Activated CD4-positive, alpha-beta T cell treated with anti-CD3 and anti-CD28 coated beads for 36 hours (primary cell): ENCODE measurements at places on chromosomes 5 and 9. TPM values are rescaled to one million over a fixed set of nuclear protein-coding genes. Genes with fewer than 3 reads are reported as not detected.
A peak's percentile ranks its signal among the peaks of the same experiment; 100 is the strongest.

The ECSCR gene
- total RNA-seq, result 2.6 TPM

GRCh38 chr9:16627521-16627920, 242.9 kb downstream of the BNC2 start:
- peaks cover 2% of the 10 kb centered on the region for H3K27me3 ChIP-seq
- no peak overlapping the region for H3K27ac ChIP-seq

DNA sequence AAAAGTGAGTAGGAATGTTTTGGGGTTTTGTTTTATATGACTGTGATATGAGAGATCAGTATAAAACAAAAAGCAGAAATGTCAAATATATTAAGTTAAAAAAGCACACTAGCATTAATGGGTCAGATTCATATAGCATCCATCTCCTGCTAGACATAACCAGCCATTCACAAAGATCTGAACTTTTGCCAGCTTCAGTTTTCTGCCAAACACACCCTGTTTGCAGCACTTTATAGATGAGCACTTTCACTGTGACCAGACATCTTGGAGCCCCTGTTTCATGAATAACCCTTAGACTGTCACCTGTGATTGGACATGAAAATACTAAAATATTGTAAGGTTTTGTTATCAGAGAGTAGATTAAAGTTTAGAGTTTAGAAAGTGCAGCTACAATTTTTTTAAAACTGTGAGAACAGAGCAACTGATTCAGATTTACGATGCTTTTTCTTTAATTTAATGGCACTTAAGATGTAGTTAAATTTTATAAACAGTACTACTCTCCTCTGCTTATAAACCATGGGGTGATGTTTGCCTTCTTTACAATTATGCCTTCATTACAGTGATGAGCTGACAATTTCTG, 142.6 kb downstream of the KCTD16 start:
- no peak overlapping the region for H3K4me3 ChIP-seq
- peaks cover 5% of the 10 kb centered on the region for H3K27me3 ChIP-seq
- no peaks in the 10 kb centered on the region for H3K4me1 ChIP-seq
- no peaks in the 10 kb centered on the region for H3K36me3 ChIP-seq
- DNase-seq, result no peak

DNA sequence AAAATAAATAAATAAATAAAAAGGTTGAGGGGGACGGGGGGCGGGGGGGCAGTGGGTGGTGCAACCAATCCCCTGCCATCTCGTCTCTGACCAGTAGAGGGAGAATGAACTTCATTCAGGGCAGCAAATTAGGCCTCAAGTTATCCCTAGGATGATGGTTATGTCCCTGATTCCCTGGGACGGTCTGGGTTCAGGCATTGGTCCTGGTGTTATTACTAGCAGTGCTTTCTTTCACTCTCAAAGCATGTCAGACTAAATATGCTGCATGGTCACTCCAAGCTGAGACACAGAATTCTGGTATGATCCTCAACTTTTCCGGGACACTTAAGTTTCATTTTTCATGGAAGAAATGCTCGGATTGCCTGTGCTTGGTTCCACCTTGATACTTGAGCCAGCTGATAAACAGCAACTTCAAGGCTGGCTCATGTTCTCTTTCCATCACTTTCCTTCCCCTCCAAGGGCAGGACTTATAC, 59.4 kb downstream of the DAP start:
- H3K27ac ChIP-seq, result no peak overlapping the region
- peak; percentile 57 for DNase-seq
- peaks cover 40% of the 10 kb centered on the region for H3K4me1 ChIP-seq
- H3K4me3 ChIP-seq, result no peak overlapping the region

DNA sequence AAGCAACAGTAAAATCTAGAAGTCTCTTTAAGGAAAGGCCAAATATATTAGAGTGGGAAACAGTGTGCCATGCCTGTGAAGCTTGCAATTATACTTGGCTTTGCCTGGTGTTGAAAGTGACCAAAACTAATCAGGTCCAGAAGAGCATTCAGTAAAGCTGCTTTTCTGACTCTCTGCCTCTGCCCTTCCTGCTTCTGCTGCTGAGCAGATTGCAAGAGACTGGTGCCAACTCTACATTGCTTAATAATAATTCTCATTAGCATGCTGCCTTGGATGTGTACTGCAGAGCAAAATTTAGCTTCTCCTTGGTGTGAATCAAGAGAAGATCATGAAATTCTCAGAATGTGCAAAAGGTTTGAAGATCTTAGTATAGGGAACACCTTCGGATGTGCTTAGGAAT, 120.4 kb upstream of the RFX3 start:
- no peak overlapping the region for H3K27ac ChIP-seq
- no peak overlapping the region for H3K4me3 ChIP-seq
- H3K36me3 ChIP-seq, result no peaks in the 10 kb centered on the region
- DNase-seq, result no peak

The TRIM52 gene
- total RNA-seq, result 10.4 TPM

The LMAN2 gene
- 74.5 TPM for total RNA-seq

The GRXCR2 gene
- not detected for total RNA-seq

The IL33 gene
- not detected for total RNA-seq

The CMBL gene
- 0.66 TPM for total RNA-seq

GRCh38 chr5:89597878-89598277, 714.9 kb upstream of the MEF2C start:
- H3K36me3 ChIP-seq, result no peaks in the 10 kb centered on the region
- DNase-seq, result no peak
- no peaks in the 10 kb centered on the region for H3K27me3 ChIP-seq
- no peak overlapping the region for H3K27ac ChIP-seq
- no peak overlapping the region for H3K4me3 ChIP-seq

- no peak overlapping the region for H3K27ac ChIP-seq
- no peak for DNase-seq
- no peaks in the 10 kb centered on the region for H3K4me1 ChIP-seq
Measured at GRCh38 chr9:9552665-9553064, 1060.1 kb downstream of the PTPRD start.

DNA sequence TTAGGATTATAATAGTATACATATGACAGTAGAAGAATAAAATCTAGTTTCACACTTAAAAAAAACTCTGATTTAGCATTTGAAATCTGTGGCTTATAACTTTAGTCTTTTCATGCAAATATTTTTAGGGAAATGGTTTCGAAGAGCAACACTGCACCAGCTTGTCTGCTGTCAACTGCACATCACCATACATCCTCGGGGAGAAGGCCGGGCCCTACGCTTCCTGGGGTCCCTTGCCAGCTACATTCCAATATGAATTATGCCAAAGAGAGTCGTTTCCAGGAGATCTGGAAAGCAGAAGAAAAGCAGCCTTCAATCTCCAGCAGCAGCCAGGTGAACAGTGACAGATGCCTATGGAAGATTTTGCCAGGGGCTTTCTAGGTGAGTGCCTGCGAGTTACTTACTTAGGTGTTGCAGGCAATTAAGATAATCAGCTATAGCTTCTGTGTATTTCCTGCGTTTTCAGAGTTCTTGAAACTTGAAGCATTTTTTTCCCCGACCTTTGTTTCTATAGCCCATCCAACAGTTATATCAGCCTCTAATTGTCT, 166.8 kb downstream of the TRPM3 start:
- no peaks in the 10 kb centered on the region for H3K27me3 ChIP-seq
- H3K27ac ChIP-seq, result no peak overlapping the region
- no peaks in the 10 kb centered on the region for H3K4me1 ChIP-seq

The IRGM gene
- 2.3 TPM for total RNA-seq

The CCL21 gene
- total RNA-seq, result not detected

The ARAP3 gene
- 3.2 TPM for total RNA-seq

The STKLD1 gene
- total RNA-seq, result 0.40 TPM

DNA sequence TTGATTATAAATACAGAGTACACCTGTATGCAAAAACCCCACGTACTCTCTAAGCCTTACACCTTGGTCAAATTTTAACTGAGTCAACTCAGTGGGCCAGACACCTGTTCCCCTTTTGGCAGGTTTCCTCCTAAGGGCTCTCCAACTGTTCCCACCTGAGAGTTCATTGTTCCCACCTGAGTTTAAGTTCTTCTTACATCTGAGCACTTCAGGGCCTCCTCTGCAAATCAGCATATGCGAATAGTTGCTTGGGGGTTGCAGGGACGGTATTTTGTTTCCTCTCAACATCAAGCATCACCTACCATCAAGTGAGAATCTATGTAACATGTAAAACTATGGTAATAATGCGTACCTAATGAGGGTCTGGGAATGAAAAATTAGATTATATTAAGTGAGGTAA, 300.0 kb downstream of the PIK3R1 start:
- no peaks in the 10 kb centered on the region for H3K36me3 ChIP-seq
- no peak overlapping the region for H3K4me3 ChIP-seq
- H3K27ac ChIP-seq, result no peak overlapping the region
- H3K27me3 ChIP-seq, result no peaks in the 10 kb centered on the region
- no peaks in the 10 kb centered on the region for H3K4me1 ChIP-seq

DNA sequence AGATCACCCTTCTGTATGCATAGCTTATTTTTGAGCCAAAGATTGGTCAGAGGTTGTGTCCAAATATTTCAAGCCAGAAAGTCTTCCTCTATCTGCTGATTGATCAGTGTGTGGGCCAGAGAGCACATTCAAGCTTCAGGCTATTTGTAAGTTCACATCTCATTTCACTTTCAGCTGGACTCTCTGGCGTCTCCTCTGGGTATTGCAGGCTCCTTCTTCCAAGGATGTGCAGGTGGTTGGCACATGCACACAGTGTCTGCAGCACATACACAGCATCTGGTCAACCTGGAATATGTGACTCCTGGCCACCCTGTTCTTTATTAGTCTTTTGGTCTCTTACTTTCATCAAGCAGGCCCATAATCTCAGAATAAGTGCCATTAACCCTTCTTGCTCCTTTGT, 516.1 kb downstream of the ANXA1 start:
- no peak overlapping the region for H3K4me3 ChIP-seq
- no peak overlapping the region for H3K27ac ChIP-seq
- H3K36me3 ChIP-seq, result no peaks in the 10 kb centered on the region
- H3K27me3 ChIP-seq, result no peaks in the 10 kb centered on the region
- H3K4me1 ChIP-seq, result no peaks in the 10 kb centered on the region
- DNase-seq, result no peak

The SLC6A18 gene
- not detected for total RNA-seq

DNA sequence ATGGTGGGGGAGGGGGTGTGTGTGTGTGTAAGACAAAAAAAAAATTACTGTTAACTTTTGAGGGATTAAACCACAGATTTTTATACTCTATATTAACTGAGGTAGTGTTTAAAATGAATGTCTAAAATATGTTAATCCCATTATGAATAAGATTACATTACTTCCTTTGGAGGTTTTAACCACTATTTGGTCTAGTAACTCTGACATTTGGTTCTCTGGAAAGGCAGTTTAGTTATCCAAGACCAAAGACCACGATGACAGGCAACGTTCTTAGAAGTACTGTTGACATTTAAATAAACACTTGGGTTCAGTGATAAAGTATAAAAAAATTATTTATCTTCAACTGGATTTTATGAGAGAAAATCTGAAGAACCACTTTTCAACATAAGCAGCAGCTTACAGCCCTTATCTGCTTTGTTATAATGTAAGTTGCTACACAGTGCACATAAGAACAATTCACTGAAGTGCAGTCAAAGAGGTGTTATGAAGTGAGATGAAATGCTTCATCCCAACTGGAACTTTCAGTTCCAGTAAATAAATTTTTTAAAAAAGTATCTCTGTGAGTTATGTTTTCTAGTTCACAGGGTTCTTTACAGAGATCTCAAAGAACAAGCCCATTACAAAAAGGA, 94.5 kb downstream of the OSMR start:
- no peak overlapping the region for H3K4me3 ChIP-seq
- H3K4me1 ChIP-seq, result peaks cover 2% of the 10 kb centered on the region
- no peak for DNase-seq
- no peaks in the 10 kb centered on the region for H3K27me3 ChIP-seq

GRCh38 chr9:29322240-29322639, 1749.0 kb upstream of the C9orf72 start:
- H3K27ac ChIP-seq, result no peak overlapping the region
- no peak overlapping the region for H3K4me3 ChIP-seq
- DNase-seq, result no peak
- no peaks in the 10 kb centered on the region for H3K27me3 ChIP-seq
- no peaks in the 10 kb centered on the region for H3K4me1 ChIP-seq

- H3K4me3 ChIP-seq, result no peak overlapping the region
- peaks cover 26% of the 10 kb centered on the region for H3K27me3 ChIP-seq
- no peaks in the 10 kb centered on the region for H3K36me3 ChIP-seq
- no peaks in the 10 kb centered on the region for H3K4me1 ChIP-seq
Measured at GRCh38 chr5:2049876-2050275, 167.2 kb upstream of the IRX4 start.

The ADGRV1 gene
- 0.12 TPM for total RNA-seq
